Occipital lobe (tissue), 3 donors: ENCODE measurements at places on chromosomes 2 and 18. TPM values are rescaled to one million over a fixed set of nuclear protein-coding genes. Genes with fewer than 3 reads are reported as not detected.

The CYRIA gene
- 230 TPM for total RNA-seq

The FBXO41 gene
- 27.0 TPM for total RNA-seq

The BOLL gene
- total RNA-seq, result not detected

The PKDCC gene
- total RNA-seq, result 16.2 TPM

The MRO gene
- total RNA-seq, result 0.94 TPM

The LRRTM4 gene
- 106 TPM for total RNA-seq
